ENCODE measurements at places on chromosomes 7 and 10.
A peak's percentile ranks its signal among the peaks of the same experiment; 100 is the strongest.

DNA sequence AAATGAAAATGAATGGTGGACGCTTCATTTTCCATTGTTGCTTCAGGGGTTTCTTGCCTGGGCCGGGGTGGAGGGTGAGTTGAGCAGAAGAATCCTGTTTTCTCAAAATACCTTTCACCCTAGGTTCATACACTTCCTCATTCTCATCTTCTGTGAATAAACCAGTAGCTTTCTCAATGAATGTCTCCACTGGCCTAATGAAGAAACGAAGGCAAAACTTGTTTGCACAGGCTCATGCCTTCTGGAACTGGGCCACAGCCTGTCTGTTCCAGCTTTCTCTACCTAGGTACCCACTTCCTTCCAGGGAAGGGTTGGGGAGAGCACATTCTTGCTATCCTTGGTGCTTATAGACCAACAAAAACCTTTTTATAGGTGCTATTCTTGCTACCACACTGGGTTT lies 21.3 kb downstream of the STMP1 start:
- DNase-seq, result no peak

- peak; percentile 83 for DNase-seq
Observed at GRCh38 chr7:148590471-148590870, at the start of gene C7orf33. Gene C7orf33, plus strand, starts transcription at chr7:148590766. Its CDS starts 160 bp downstream, at chr7:148590926.

- DNase-seq, result no peak
Observed at GRCh38 chr7:36658335-36659171, 65.7 kb downstream of the AOAH start.

GRCh38 chr10:131906269-131906639 lies 5.4 kb downstream of the PPP2R2D start:
- no peak for DNase-seq

All from brain (organoid and tissue), 16 donors.